AML-193 (cell line): ENCODE measurements at places on chromosomes 7 and 10.

DNA sequence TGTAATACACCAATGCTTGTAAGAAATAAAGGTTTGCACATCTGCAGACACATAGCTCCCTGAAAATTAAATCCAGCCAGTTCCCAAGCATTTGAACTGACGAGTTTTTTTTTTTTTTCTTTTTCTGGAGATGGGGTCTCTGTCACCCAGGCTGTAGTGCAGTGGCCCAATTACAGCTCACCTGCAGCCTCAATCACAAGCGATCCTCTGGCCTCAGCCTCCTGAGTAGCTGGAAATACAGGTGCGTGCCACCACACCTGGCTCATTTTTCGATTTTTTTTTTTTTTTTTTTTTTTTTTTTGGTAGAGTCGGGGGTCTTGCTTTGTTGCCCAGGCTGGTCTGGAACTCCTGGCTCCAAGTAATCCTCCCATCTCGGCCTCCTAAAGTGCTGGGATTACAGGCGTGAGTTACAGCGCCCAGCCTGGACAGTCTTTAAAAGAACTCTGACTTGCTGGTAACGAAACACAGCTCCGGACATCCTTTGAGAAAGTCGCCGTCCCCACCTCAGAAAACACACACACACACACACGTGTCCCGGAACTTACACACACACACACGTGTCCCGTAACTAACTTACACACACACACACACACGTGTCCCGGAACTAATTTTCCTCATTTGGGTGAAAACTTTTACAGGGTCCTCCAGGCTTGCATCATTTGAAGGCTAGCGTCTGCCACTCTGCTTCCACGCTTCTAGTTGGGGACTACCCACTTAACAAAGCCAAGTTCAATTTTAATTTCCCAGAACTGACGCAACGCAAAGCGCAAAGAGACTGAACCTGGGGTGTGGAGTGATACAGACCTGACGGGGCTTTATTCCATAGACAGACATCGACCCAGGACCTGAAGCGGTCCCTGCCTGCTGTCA is 18.6 kb downstream of the OCM2 start:
- DNase-seq, result peak; percentile 17

DNA sequence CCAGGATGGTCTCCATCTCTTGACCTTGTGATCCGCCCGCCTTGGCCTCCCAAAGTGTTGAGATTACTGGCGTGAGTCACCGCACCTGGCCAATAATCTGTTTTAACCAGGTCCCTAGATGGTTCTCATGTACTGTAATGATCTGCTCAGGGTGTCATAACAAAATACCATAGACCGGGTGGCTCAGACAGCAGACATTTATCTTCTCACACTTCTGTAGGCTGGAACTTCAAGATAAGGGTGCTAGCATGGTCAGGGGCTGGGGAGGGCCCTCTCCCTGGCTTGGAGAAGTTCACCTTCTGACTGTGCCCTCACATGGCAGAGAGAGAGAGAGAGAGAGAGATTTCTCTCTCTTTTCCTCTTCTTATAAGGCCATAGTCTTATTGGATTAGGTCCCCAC is 279.4 kb upstream of the LYZL1 start:
- DNase-seq, result no peak

DNA sequence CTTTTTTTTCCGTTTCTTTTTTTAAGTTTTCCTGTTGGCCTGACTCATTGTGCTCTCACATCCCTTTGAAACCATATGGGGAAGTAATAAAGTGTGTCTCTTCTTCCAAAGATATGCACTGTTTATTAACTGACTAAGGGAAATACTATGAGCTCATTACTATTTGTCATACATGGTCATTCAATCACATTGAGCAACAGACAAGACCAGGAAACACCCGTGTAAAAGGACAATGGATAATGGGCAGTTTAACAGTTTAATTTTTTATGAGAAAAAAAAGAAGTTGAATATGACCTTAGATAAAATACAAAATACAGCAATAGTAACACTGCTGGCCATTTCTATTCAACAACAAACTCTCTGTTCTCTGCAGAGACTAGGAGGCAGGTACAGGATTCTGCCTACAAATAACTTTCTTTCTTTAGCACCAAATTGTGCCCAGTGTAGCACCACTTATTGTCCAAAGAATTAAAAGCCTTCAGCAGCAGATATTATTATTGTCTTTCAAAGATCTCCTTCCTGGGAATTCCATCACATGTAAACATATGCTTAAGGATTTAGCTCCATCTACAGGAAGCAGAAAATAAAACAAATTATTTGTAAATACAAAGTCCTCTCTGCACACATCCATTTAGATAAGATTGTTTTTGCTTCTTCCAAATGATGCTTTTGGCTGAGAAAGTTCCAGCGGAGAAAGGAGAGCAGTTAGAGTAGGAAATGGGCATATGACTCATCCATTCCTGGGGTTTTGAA is 55.0 kb upstream of the AKR1E2 start:
- DNase-seq, result no peak

DNA sequence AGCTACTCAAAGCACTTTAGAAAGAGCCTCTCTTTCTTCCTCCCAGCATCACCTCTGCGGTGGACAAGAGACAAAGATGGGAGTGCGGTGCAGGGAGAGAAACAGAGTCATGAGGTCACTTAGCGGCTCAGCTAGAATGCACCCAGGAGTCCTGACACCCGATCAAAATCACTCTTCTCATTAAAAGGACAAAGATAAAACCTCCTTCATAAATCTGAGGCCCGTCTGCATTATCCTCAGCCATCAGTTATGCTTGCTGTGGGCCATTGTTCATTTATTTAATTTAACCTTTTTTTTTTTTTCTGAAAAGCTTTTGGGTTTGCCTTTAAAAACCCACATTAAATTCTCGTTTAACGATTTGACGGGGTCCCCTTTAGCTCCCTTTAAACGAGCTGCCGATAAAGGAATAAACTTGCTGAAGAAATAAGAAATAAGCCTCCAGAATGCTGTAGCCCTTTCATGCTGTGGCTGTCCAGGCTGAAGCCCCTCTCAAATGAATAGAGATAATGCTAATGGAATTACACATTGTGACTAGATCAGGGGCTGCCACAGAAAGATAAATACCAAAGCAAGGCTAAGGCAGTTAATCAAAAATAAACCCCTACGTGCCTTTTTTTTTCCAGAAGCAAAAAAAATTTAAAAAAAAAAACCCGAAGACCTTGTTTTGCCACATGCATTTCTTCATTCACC is 16.1 kb upstream of the PLXNA4 start:
- DNase-seq, result no peak

GRCh38 chr10:70274643-70275042 is 9.2 kb downstream of the NPFFR1 start:
- DNase-seq, result no peak

DNA sequence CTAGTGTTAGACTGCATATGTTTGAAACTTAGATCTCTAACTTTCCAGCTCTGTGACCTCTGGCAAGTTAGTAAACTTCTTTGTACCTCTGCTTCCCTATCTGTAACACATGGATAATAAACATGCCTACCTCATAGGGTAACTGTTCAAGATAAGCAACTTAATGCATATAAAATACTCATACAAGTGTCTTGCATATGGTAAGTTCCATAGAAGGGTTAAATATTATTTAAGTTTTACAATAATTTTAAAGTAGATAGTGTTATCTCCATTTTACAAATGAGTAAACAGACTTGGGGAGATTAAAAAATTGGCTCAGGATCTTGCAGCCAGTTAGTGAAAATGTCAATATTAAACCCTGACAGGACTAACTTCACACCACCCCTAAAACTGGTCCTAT is 30.1 kb upstream of the CD36 start:
- DNase-seq, result no peak

DNA sequence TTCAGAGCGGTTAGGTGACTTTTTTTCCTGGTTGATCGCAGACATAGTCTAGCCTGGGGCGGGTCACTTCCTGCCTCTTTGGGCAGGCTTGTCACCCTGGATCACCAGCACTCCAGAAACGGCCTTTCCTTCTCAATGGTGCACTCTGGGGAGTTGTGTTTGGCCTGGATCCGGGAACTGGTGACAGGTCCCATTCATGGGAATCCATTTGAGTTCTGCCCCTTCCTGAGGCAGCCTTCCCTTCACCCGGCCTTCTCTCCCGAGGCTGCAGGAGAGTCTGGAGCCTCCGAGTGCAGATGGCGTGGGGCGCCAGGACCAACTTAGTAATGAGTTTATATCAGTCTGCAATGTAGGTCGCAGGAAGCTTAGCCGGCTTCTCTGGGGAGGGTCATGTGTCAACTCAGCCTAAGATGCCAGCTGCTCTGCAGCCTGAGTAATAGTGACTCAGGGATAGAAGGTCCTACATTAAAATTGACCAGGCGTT is 54.2 kb downstream of the TACR2 start:
- DNase-seq, result no peak

- no peak for DNase-seq
Observed at GRCh38 chr7:2873686-2874551, 29.8 kb upstream of the GNA12 start.

- no peak for DNase-seq
Observed at GRCh38 chr7:125814100-125814499, 884.5 kb upstream of the POT1 start.

DNA sequence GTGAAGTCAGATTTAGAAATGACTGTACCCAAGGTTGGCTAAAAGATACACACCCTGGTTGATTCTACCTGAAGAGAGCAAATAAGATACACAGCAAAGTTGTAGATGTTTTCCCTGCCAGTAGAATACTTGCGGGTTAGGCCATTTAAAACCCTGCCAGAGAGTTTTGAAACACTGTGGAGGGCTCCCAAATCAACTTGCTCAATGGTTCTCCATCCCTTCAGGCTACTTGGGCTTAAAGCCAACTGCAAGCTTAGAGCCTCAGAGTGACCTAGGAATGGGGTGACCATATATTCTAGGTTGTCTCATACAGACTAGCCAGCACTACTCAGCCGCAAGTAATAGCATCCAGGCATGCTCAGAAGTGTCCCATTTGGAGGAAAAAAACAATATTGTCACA is 10.0 kb downstream of the CAV1 start:
- no peak for DNase-seq

DNA sequence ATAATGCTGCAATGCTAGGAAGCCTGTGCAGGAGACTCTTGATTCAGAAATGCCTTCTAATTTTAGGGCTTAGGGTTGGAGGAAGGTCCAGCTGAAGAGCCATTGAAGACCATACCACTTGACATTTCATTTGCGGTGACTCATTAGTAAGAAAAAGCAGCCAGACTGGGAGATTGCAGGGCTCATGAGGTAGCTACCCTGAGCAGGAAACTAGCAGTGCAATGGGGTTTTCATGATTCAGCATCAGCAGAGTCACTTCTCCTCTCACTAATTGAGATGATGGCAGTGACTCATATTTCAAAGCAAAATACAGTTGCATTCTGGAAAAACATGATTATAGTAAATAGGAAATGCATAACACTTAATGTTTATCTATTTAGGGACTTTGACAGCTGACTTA is 434.1 kb downstream of the DNAJB9 start:
- no peak for DNase-seq

GRCh38 chr10:131082991-131083481 is 228.5 kb downstream of the TCERG1L start:
- no peak for DNase-seq
